ENCODE measurements at places on chromosomes 4 and X.

GRCh38 chr4:98758182-98758581 lies 99.8 kb upstream of the TSPAN5 start:
- no peak for DNase-seq

DNA sequence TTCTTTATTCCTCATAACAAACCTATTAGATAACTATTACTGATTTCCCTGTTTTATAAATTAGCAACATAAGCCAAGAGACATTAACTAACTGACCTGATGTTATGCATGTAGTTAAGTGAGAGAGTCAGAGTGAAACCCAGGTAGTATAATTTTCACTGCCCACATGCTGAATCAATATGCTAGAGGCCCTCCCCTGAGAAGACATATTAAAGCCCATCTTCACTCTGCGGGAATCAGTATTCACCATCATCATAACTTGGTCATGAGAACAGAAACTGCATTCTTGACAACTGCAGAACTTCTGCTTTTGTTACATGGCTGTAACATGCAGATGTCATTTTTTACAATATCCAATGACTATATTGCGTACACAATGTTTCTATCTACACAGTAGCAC lies 1324.3 kb downstream of the ARAP2 start:
- no peak for DNase-seq

- DNase-seq: no peak
Observed at GRCh38 chr4:102061133-102061532, 270.6 kb downstream of the BANK1 start.

DNA sequence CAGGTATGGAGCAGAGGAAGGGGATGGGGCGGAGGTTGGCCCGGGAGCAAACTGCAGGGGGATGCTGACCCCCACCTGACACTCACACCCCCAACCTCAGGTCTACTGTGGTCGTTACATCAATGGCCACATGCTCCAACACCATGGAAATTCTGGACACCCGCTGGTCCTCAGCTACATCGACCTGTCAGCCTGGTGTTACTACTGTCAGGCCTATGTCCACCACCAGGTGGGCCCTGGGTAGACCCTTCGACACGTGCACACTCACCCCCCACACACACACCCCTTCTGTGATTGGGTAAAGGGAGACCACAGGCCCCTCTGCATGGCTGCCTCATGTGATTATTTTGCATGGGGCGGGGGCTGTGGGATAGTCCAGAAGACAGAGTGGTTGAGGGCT lies 2.2 kb upstream of the ERAS start:
- no peak for DNase-seq

- DNase-seq: no peak
Observed at GRCh38 chrX:63426519-63426918, 75.4 kb upstream of the SPIN4 start.

DNA sequence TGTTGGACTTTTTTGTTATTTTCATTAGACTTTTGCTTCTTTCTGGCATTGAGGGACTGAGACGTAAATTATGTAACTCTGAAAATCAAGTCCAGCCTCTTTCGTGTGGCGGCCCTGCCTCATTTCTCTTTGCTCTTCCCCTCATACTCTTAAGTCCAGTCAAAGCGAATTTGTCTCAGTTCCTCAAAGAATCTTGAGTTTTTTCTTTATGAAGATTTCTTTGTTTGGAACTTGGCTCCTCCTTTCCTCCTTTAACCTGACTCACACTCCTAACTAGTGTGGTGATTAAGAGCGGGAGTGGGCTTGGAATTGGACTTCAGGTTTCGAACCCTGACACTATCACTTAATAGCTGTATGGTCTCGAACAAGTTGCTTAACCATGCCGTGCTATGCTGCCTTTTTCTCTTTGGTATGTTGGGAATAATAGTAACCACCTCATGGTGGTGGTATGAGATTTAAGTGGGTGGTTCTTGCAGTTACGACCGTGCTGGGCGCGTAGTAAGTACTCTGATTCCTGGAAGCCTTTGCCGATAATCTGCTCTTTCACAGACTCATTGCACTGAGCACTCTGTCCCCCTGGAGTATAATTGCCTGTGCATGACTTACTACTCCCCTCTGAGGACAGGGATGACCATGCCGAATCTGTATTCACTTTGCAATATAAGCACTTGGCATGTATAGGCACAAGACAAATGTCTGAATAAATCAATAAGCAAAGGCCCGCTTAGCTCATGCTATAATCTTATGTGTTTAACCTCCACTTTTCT lies 19.1 kb downstream of the FNIP2 start:
- no peak for DNase-seq

- DNase-seq: no peak
Observed at GRCh38 chr4:61437923-61438322, 237.8 kb downstream of the ADGRL3 start.

All from HTR-8/SVneo (cell line).